NCI-H1436 treated with DMSO at 0.1 percent for 48 hours (cell line): ENCODE measurements at places on chromosomes 4 and X.

DNA sequence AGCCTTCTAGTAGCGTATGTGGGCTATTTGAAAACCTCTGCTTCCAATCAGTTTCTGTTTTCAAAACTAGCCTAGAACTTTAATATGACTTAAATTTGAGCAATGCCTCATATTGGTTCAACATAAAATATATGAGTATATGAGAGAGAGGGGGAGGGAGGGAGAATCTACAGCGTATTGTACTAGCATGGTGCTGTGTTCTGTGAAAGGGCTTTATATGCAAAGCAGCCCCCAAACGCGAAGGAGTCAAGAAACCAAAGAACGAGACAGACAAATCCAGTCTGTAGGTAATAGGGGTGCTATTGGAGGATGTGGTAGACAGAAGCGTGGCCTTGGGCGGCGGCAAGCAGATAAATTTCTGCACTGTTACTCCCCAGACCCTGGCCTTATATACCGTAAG is 784 bp upstream of the ANXA5 start:
- DNase-seq, result no peak

DNA sequence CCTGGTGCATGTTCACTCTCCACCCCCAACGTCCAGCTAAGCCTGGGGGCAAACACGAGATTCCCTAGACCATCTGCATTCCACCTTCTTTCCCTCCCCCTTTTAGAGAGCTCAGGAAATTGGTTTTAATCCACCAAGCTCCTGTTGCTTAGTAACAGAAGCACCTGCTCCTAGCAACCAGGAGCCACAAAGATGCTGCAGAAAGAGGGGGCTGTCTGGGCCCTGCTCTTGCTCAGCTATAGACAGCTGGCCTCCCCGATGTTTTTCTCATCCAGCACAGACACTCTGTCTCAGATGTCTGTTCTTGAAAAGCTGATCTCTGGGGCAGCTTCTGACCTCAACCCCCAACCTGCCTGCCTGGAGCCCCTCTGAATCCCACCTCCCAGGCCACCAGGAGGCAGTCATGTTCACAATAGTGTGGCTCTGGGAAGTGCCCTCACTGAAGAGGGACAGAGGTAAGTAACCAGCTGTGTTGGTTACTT is 71.5 kb downstream of the SLC16A2 start:
- DNase-seq, result no peak

DNA sequence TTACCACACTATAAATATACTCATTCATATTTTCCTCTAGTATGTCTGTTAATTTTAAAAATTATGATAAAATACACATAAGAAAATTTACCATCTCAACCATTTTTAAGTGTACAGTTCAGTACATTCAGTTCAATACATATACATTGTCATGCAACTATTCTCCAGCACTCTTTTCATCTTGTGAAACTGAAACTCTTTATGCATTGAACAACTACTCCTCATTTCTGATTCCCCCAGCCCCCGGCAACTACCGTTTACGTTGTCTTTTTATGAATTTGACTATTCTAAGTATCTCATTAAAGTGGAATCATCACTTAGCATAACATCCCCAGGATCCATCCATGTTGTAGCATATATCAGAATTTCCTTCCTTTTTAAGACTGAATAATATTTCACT is 8.7 kb downstream of the SMARCAD1 start:
- DNase-seq, result no peak

DNA sequence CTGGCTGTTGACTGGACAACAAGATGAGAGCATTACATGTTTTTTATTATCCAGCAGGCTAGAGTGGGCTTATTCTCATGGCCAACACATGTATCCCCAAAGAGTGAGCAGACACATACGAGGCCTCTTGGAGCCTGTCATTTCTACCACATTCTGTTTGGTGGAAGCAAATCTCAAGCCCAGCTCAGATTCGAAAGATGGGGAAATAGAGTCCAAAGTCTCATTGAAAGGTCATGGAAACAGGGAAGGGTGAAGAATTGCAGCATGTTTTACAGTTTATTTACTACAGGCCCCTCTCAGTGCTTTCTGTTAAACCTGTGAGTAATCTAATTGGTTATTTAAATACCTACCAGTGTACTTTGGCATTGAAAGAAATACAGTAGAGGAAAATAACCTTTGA is 108.6 kb downstream of the FRAS1 start:
- no peak for DNase-seq

DNA sequence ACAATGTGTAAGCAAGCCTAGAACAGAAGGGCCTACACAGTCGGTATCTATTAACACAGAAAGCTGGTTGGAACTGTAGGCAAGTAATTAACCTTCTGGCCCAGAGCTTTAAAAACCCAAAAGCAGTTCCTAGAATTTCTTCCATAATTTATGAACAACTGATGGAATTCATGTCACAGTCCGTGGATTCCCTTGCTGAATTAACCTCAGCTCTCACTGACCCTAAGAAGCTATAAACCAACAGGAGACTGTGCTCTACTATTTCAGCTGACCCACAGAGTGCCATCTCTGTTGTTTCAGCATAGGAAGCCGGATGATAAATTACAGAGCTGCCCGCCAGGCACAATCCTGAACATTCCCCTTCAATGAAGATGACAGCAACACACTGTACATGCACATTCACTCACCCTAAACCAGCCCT is 157.3 kb downstream of the PRDM5 start:
- DNase-seq, result no peak

DNA sequence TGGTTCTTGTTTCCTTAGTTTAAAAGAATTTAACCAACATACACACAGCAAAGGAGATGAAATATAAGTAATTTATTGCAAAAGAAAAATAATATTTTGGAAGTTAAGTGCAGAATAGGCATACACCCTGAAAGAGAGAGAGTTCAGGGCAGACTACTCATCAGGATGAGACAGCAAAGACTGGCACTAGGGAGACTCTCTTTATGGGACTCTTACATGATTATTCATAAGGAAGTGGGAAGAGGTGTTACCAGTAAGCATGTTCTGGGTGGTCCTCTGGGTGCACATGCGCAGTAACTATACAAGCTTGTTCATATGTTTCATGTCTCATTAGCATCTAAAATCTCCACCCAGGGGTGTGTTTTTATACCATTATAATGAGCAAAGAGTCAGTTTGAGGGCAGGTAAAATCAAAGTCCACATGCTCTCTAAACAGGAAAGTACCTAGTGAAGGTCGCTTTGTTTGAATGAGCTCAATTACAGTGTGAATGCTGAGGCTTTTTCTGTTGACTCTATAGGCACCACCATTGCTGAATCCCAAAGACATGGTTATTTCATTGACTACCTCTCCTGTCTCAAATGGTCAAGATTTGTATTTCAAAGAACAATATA is 38.2 kb upstream of the PRDM5 start:
- no peak for DNase-seq

- no peak for DNase-seq
These were observed 472.9 kb upstream of the GRID2 start for GRCh38 chr4:91830681-91831395.

DNA sequence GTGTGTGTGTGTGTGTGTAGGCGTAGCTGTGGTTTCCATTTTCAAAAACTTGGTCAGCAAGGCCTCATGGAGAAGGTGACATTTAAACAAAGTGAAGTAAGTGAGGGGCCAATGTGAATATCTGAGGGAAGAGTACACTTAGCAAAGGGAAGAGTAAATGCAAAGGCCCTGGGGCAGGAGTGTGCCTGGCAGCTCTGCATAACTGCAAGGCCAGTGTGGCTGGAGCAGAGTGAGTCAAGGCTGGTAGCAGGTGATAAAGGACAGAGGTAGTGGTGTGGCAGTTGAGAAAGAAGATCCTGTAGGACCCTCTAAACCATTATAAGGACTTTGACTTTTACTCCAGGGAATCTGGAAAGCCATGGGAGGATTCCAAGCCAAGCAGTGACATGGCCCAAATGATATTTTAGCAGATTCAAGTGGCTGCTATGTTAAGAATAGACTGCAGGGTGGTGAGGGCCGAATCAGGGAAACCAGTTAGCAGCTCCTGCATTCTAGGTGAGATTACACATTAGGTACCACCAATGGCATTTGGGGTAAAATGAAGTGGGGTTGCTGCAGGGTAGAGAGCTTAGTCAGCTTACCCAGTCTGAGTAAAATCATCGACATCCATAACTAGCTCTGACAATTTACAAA is 5.9 kb upstream of the TBC1D1 start:
- DNase-seq, result no peak

DNA sequence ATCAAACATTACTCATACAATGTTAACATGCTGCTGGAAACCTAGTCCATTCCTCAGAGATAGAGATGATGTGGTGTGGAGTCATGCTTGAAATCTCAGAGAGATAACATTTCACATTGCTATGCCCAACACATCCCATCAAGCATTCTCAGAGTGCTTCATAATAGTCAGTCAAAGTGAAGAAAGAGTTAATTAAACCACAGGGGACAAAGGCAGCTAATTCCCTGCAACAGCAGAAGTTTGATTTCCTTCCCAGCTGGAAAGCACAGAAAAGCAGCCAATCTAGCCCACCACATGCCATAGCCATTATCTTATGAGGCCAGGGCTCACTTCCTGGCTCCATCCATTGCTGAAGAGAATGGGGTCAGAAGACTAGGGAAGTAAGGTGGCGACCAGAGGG is 8.9 kb downstream of the KDR start:
- DNase-seq, result no peak

- no peak for DNase-seq
These were observed 5.7 kb downstream of the EFNB1 start for GRCh38 chrX:68834371-68835103.

- no peak for DNase-seq
These were observed 21.0 kb downstream of the SAT1 start for GRCh38 chrX:23803931-23804381.

GRCh38 chr4:185680617-185681016 is 131.4 kb downstream of the SORBS2 start:
- DNase-seq, result no peak

DNA sequence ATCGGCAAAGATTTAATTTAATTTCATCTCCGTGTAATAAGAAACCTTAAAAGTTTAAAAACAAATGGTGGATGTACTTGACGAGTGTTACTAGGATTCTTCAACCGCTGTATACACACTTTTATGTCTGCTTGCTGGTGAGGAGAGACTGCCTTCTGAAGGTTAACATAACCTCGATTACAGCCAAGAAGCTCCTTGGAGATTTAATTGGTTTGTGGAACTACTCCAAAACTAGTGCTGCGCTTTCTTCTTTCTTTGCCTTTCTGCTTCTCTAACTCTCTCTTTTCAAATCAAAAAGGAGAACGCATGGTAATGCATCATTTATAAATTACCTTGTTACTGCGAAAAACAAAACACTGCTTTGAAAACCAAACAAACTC is 109.0 kb downstream of the ANTXR2 start:
- DNase-seq, result no peak
